ENCODE measurements at places on chromosomes 12 and 14. TPM values are rescaled to one million over a fixed set of nuclear protein-coding genes. Genes with fewer than 3 reads are reported as not detected.

Gene KCNH3
- 0.24 TPM for total RNA-seq

Gene KRT82
- total RNA-seq, result not detected

Gene FGD6
- total RNA-seq, result 2.5 TPM

Gene HIGD1C
- total RNA-seq, result not detected

Gene KLRD1
- total RNA-seq, result not detected

Gene SDR9C7
- total RNA-seq, result not detected

Gene GPR84
- total RNA-seq, result not detected

Gene NFE2
- 0.39 TPM for total RNA-seq

Gene NTN4
- 1.4 TPM for total RNA-seq

Gene GZMH
- not detected for total RNA-seq

Gene C3AR1
- 1.2 TPM for total RNA-seq

Gene SLCO1B1
- not detected for total RNA-seq

Gene CLEC12A
- not detected for total RNA-seq

Gene ALKBH2
- 20.3 TPM for total RNA-seq

Gene CEBPE
- total RNA-seq, result not detected

Gene MIPOL1
- 3.2 TPM for total RNA-seq

Gene CCDC60
- total RNA-seq, result not detected

Gene KRT8
- 3.5 TPM for total RNA-seq

Gene LRTM2
- total RNA-seq, result not detected

Gene ALG10B
- 3.6 TPM for total RNA-seq

Gene AP4S1
- total RNA-seq, result 3.4 TPM

Gene ESR2
- 0.12 TPM for total RNA-seq

Gene KLRC3
- total RNA-seq, result 4.6 TPM

Gene AEBP2
- total RNA-seq, result 6.7 TPM

Gene KRT74
- not detected for total RNA-seq

Gene SDS
- not detected for total RNA-seq

Gene GNPTAB
- 12.3 TPM for total RNA-seq

Gene RBM19
- 9.7 TPM for total RNA-seq

Gene CCND2
- not detected for total RNA-seq

Gene BBOF1
- total RNA-seq, result 4.0 TPM

Gene SLC17A8
- not detected for total RNA-seq

Gene KLHL33
- total RNA-seq, result not detected

Gene C14orf39
- total RNA-seq, result not detected

Gene CACNA2D4
- 0.24 TPM for total RNA-seq

Gene BMAL2
- 26.1 TPM for total RNA-seq

Gene PIWIL1
- total RNA-seq, result not detected

Gene KRT71
- total RNA-seq, result not detected

Gene OTX2
- not detected for total RNA-seq

Gene FGF6
- not detected for total RNA-seq

Gene STON2
- 0.49 TPM for total RNA-seq

Gene FAM186B
- 0.29 TPM for total RNA-seq

Gene KRT72
- total RNA-seq, result not detected

Gene HAL
- total RNA-seq, result not detected

Gene CHFR
- total RNA-seq, result 10.2 TPM

Gene LRFN5
- 0.12 TPM for total RNA-seq

Gene MLXIP
- 3.8 TPM for total RNA-seq

Gene GPATCH2L
- 31.4 TPM for total RNA-seq

Gene MIP
- total RNA-seq, result 0.29 TPM

Gene HELB
- total RNA-seq, result 2.4 TPM

Gene COX8C
- not detected for total RNA-seq

Gene RERG
- total RNA-seq, result not detected

Gene SPTLC2
- total RNA-seq, result 15.0 TPM

All from RPMI7951 (cell line).